Spleen (tissue), 13 donors: ENCODE measurements at places on chromosomes 3 and 15.

- DNase-seq: no peak
These were observed 3.5 kb upstream of the CPNE4 start for GRCh38 chr3:132038198-132038825.

- DNase-seq: no peak
These were observed 152.5 kb downstream of the FOXP1 start for GRCh38 chr3:71430941-71431552.

DNA sequence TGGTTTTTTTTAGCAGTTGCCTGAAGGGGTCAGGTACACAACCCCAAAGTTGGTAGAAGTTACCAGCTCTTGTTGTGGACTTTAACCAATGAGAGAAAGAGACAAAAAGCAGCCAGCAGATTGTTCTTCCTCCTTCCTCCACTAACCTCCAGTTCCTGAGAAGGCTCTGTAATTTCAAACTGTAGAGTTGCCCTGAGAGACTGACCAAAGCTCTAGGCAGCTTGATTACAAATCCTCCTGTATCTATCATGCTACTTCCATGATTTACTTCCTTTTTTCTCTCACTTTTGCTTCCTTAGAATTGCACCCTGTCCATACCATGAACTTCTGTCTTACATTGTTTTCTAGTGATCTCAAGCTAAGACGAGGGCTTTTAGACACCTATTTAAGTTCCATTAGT, 29.2 kb downstream of the NSUN3 start:
- no peak for DNase-seq

DNA sequence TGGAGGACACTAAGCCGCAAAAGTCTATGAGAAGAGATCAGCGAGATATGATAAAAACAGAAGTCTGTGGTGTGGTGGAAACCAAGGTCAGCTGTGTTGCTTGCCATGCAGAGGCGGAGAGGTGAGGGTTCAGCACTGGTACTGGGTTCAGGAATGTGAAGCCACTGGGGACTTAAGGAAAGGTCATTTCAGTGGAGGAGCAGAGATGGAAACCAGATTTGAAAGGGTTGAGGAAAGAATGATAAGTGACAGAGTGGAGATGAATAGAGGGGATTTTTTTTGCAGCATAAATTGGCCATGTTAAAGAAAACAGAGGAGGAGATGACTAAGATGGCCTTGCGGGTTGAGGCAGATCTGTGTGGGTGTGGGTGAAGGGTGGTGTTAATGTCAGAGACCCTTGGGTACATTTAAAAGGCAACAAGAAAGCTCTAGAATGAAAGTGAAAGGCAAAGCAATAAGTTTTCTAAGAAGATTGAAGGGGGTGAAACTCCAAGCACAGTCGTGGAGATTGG, 265.5 kb downstream of the ADAMTSL3 start:
- no peak for DNase-seq

- peak; percentile 54 for DNase-seq
These were observed 118.7 kb downstream of the NUP210 start for GRCh38 chr3:13301286-13301987.

- no peak for DNase-seq
These were observed 580.9 kb downstream of the DIPK2A start for GRCh38 chr3:144552346-144553057.

DNA sequence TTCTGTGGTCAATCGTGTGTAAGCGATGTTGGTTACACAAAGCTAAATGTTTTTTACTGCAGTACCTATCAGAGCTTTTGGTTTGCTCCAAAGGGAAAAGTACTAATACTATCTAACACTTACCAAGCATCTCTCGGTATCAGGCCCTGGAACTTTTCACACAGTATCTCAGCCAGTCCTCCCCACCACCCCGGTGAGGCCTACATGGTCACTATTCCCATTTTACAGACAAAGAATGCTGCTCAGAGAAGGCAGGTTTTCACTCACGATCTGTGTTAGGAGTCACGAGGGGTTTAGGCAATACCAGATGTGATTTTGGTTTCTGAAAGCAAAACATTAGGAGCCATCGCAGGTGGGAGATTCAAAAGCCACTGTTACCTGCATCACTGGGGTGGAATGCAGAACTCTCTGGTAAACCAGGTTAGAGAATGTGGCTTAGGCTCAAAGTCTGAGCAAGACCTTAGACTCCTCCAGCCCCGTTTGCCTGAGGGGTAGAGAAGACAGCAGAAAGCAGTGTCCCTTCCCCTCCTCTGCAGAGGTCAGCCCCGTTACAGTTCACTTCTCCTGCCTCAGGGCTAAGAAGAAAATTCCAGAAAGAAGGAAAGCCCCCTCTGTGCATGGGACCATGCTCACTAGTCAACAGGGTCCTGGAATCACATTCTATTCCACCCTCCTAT, 57.2 kb downstream of the XXYLT1 start:
- no peak for DNase-seq

DNA sequence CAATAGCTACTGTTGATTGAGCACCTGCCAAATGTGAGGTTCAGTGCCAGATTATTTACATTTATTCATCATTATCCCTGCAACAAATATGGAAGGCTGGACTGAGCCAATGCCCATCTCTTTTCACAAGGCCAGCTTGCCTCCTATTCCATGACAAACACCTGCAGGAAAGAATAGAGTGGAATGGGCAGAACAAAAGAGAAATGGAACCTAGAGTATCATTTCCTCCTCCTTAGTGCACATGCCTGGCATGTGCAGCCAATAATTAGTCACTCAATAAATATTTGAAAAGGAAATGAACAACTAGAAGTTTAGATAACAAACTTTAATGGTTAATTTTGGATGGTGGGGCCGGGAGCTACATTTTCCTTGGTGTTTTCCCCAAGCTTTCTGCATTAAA, 61.4 kb upstream of the MYRIP start:
- no peak for DNase-seq

DNA sequence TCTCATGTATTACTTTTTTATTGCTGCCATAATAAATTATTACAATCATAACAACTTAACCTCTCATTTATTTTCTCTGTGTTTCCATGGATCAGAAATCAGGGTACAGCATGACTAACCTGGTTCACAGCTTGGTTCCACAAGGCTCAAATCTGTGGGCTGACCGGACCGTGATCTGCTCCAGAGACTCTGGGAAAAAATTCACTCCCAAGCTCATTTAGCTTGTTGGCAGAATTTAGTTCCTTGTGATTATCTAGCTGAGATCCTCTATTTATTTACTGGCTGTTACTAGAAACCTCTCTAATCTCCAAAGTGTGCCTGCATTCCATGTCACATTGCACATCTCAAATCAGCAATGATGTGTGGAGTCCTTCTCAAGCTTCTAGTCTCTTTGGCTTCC, 386.6 kb downstream of the DIPK2A start:
- DNase-seq: no peak

DNA sequence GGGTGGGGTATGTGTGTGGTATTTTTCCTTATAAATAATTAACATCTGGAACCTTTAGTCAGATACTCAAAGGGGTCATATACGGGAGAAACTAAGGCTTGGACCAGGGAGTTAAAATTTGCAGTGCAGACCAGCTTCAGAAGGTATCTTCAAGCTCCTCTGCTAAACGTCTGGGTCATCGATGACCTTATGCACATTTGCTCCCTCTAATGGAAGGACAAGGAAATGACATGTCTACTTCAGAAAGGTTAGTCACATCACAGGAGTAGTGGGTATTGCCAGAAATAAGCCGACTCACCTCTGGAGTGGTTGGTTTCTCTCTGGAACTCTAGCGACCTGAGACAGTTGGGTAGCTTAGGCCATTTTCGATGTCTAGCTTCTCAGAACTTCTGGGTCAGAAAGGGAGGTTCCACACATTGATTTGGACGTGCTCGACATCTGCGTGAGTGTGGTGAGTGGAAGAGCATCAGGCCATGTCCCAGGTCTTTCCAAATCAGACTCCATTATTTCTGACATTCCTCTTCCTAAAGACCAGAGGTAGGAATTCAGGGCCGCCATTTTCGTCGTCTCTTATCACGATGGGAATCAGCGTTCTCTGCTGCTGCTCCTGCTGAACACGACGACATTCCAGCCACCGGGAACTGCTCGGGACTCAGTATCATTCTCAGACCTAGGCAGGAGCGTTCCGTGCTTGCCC, 31.8 kb upstream of the RASA2 start:
- no peak for DNase-seq

- no peak for DNase-seq
These were observed 268.6 kb upstream of the SLCO3A1 start for GRCh38 chr15:91584895-91585294.

GRCh38 chr3:20039765-20040547, at the start of gene KAT2B:
Gene KAT2B (plus strand): TSS chr3:20040446. CDS start chr3:20040478, 32 bp downstream.
- peak; percentile 97 for DNase-seq

GRCh38 chr3:151919446-151919845, 46.0 kb downstream of the SUCNR1 start:
- no peak for DNase-seq

DNA sequence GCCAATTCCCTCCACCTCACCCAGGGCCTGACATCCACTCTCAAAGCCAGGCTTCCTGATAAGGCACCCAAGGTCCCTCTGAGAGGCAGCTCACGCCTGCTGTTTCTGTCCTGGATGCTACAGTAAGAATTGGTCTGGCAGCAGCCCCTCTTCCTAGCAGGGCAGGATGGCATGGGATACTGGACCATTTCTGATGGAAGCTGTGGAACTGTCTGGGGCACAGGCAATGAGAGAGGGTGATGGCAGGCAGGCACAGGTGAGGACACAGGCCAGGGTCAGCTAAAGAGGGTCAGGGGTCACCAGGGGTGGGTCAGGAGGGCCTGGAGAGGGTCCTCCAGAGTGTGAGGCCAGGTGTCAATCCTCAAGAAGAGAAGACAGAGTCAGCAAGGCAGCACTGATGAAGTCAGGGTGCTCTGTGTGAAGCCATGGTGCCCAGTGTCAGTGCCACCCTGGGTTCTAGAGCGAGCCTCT, 41.9 kb upstream of the SLC41A3 start:
- DNase-seq: peak; percentile 36

GRCh38 chr3:184552863-184553262, 8.7 kb upstream of the EPHB3 start:
- peak; percentile 49 for DNase-seq

DNA sequence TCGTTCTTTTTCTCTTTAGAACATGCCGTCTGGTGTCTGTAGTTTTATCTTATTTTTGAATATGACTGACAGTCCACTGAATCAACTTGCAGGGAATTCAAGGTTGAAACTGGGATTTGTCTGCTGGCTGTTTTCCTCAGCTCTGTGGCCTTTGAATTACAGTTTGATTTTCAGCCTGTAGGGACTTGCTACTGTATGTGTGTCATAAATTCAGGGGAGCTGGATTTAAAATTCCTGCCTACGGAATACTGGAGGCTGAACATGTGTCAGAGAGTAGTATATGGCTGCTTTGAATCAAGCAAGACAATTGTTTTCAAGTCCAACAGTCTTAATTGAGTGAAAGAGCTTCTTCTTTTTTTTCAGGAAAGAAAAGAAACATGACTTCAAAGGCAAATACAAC, 33.9 kb downstream of the RARB start:
- no peak for DNase-seq
